Adrenal gland (tissue), 19 donors: ENCODE measurements at places on chromosomes 4 and X.
A peak's percentile ranks its signal among the peaks of the same experiment; 100 is the strongest.

- DNase-seq, result peak; percentile 28
These were observed at the start of gene ABCG2 for GRCh38 chr4:88158489-88159228. Gene ABCG2 (minus strand): TSS chr4:88158639. CDS start chr4:88139995, 18,644 bp downstream.

DNA sequence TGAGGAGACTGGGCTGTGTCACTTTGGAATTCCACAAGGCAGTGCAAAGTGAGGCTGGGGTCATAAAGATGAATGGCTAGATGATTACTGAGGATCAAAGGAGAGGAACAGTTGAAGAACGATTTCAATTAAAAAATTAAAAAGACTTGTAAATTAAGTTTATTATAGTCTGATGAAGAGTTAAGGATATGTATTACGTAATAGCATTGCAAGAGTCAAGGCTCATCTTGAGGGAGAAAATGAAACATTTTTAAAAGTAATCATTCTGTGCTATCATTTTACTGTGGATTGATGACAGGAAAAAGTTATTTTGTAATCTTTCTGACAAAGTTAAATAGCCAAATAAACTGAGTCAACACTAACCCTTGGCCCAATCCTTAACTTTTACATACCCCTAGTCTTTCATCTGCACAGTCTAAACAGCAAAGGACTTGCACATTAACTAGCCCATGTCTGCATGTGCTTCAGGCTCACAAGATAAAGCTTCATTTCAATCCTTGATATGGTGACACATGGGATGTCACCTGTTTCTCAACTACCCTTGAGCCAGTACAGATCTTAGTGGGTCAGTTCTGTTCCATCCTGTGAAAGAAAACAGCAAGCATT lies 465.5 kb upstream of the CTSO start:
- DNase-seq, result no peak

- DNase-seq, result no peak
These were observed 62.3 kb upstream of the ADRA2C start for GRCh38 chr4:3703677-3704521.

- no peak for DNase-seq
These were observed 6.9 kb upstream of the ETDC start for GRCh38 chrX:135302269-135302873.

GRCh38 chr4:128517096-128517738 lies 229.6 kb upstream of the PGRMC2 start:
- no peak for DNase-seq

- no peak for DNase-seq
These were observed 940.0 kb downstream of the SH3BGRL start for GRCh38 chrX:82141942-82142341.

GRCh38 chr4:156101571-156101970 lies 147.9 kb upstream of the CTSO start:
- no peak for DNase-seq

DNA sequence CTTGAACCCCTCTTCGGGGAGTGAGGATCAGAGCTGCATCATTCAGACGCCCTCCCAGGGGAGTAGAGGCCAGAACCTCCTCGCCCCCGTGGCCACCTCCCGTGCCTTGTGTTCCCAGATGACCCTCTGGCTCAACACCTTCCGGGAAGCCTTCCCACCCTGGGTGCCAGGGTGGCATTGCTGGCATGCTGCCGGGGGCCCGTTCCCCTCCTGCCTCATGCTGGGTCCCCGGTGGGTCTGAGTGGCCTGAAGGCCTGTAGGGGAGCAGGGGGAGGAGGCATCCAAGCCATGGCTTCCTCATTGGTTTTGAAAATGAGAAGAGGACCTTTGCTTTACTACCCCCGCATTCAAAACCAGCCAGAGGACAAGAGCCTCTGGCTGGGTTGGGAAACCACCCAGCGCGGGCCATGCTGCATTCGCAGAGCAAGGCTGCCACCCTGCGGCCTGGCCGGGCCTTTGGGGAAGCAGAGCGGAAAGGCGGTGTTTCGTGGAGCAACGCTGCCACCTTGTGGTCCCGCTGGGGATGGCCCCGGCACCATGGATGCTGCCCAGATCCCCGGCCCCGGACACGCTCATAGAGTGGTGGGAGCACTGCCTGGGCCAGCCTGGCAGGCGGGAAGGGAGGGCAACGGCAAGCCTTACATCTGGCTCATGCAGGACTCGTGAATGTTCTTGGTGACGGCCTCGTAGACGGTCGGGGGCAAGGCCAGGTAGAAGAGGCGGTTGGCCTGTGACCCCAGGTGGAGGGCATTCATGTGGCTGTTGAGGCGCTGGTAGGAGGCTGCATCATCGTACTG lies 11.9 kb downstream of the G6PD start:
- peak; percentile 90 for DNase-seq

DNA sequence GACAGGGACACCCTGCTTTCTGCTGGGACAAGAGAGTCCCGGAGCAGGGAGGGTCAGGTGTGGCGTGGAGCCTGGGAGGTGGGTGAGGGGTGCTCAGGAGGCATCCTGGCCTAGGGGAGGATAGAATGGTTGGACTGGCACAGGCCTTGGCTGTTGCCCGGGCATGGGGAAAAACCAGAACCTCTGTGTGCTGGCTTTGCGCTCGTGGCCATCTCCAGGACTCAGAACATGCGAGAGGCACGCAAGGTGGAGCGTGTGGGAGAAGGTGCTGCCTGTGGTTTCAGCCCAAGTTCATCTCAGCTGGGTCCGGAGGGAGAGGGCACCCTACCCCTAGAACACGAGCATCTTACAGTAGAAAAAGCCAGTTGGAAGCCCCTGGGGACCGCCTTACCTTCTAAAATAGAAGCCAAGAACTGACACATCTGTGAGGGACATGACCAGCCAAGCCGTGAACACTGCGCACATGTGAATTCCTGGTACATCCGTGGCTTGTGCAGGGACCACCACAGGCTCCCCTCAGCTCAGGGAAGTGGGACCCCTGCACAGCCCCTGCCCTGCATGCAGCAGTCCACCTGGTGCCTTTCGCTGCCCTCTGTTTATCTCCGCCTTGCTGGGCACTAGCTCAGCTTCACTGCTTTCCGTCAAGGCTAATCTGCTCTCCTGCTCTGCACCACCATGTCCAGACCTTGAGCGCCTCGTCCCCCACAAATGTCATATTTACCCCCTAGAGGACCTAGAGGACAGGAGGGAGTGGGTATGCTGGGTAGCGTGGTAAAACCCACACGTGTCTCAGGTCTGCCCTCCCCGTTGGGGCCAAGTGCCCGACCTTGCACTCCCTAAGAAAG lies 13.5 kb downstream of the MSANTD1 start:
- peak; percentile 33 for DNase-seq

DNA sequence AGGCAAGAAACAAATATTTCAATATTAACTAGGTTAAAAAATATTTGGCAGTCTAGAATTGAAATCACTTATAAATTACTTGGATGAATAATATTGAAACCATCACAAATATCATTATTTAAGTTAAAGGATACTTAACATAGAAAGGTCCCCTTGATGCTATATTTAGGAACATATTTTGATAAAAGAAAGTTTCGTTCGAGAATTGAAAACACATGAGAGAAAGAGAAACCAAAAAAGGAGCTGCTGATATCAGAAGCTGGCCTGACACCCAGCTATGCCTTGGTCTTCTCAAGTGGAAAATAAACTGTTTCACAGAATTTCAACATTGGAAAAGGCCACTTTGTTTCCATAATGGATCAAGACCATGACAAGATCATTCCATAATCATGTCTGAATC lies 762.4 kb downstream of the DMD start:
- no peak for DNase-seq

DNA sequence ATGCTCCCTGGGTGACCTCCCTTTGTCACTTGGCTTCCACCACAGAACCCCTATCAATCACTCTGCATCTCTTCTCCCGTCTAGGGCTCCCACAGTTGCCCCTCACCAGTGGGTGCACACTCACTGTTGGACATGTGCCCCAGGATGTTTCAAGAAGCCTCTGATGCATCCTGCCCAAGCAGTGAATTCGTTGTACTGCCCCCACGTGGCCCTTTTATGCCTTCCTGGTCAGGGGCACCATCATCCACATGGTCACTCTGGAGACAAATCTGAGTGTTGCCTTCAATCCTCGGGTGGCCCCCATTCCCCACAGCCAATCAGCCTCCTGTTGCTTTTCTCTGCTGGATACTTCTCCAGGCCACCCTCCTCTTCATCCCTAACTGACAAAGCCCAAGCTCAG lies 12.2 kb downstream of the ITIH6 start:
- no peak for DNase-seq
